Breast epithelium (tissue), 4 donors: ENCODE measurements at places on chromosomes 4 and X.
A peak's percentile ranks its signal among the peaks of the same experiment; 100 is the strongest.

DNA sequence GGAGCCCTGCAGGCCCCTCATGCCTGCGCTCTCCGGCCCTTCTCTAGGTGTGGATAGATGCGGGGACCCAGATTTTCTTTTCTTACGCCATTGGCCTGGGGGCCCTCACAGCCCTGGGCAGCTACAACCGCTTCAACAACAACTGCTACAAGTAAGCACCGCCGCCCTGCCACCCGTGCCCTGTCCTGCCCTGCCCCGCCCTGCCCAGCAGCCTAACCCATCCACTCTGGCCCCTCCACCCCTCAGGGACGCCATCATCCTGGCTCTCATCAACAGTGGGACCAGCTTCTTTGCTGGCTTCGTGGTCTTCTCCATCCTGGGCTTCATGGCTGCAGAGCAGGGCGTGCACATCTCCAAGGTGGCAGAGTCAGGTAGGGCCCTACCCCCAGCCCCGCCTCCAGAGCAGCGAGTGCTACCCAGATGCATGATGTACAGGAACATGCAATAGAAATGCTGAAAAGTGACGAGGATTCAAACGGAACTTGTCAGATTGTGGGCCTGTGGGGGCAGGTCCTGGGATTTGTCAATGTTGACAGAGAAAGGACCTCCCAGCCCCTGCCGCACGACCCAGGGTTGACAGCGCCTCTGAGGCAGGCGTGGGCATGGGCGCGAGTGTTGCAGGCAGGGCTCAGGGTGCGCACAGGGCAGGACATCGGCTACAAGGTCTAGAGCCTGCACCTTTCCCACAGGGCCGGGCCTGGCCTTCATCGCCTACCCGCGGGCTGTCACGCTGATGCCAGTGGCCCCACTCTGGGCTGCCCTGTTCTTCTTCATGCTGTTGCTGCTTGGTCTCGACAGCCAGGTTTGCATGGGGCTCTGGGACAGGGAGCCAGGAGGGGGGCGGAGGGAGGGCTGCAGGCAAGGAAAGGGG, 5.7 kb downstream of the SLC6A8 start:
- H3K4me1 ChIP-seq = no peaks in the 10 kb centered on the region
- no peak overlapping the region for H3K27ac ChIP-seq
- H3K4me3 ChIP-seq = no peak overlapping the region
- H3K27me3 ChIP-seq = peaks cover 18% of the 10 kb centered on the region
- H3K36me3 ChIP-seq = no peaks in the 10 kb centered on the region
- no peak for DNase-seq

DNA sequence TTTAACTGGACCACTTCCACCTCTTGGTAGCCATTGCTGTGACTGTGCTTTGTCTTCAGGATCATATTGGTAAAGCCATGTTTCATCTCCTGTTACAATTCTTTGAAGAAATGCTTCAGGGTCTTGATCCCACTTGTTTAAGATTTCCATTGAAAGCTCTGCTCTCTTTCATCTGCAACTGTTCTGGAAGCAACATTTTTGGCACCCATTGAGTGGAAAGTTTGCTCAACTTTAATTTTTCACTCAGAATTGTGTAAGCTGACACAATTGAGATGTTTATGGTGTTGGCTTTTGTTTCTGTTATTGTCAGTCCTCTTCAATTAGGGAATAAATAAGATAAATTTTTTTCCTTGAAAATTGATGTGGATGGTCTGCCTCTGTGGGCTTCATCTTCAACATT, 237.4 kb downstream of the MAPK10 start:
- no peak overlapping the region for H3K4me3 ChIP-seq
- DNase-seq = no peak
- no peak overlapping the region for H3K27ac ChIP-seq
- H3K27me3 ChIP-seq = no peaks in the 10 kb centered on the region
- no peaks in the 10 kb centered on the region for H3K4me1 ChIP-seq
- no peaks in the 10 kb centered on the region for H3K36me3 ChIP-seq

- peaks cover 4% of the 10 kb centered on the region for H3K36me3 ChIP-seq
- no peak overlapping the region for H3K4me3 ChIP-seq
- DNase-seq = no peak
- no peaks in the 10 kb centered on the region for H3K4me1 ChIP-seq
- no peaks in the 10 kb centered on the region for H3K27me3 ChIP-seq
Measured at GRCh38 chr4:174314770-174315169, 31.1 kb downstream of the CEP44 start.

DNA sequence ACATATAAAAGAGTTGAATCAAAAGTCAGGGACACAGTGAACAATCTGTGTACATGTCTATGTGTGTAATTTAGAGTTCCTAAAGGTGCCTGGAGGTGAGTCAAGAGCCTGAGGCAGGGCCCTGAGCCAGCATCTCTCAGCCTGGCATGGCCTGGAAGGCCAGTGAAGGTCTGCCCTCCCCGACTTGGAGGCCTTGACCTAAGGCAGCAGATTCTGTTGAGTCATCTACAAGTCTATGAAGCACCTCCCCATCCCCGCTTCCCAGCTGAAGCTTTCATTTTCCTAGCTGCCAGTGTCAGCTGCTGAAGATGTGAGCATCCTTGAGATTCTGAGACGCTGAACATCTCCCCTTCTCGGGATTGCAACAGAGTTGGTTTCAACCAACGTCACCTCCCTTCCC, 583.9 kb downstream of the BCOR start:
- H3K27ac ChIP-seq = no peak overlapping the region
- no peaks in the 10 kb centered on the region for H3K36me3 ChIP-seq
- no peaks in the 10 kb centered on the region for H3K27me3 ChIP-seq
- H3K4me3 ChIP-seq = no peak overlapping the region
- DNase-seq = no peak

GRCh38 chr4:186105647-186106321, 1.3 kb downstream of the FAM149A start:
- H3K27ac ChIP-seq = peak overlapping the region; percentile 21
- H3K36me3 ChIP-seq = no peaks in the 10 kb centered on the region
- H3K4me3 ChIP-seq = peak overlapping the region; percentile 57
- peaks cover 5% of the 10 kb centered on the region for H3K27me3 ChIP-seq

GRCh38 chrX:20056704-20057103, 60.0 kb downstream of the MAP7D2 start:
- H3K27ac ChIP-seq = no peak overlapping the region
- no peaks in the 10 kb centered on the region for H3K27me3 ChIP-seq
- H3K4me1 ChIP-seq = no peaks in the 10 kb centered on the region

- no peak overlapping the region for H3K27ac ChIP-seq
- no peaks in the 10 kb centered on the region for H3K36me3 ChIP-seq
- no peaks in the 10 kb centered on the region for H3K27me3 ChIP-seq
- H3K4me3 ChIP-seq = no peak overlapping the region
- no peaks in the 10 kb centered on the region for H3K4me1 ChIP-seq
Measured at GRCh38 chr4:33072298-33073089, 2352.3 kb downstream of the PCDH7 start.

DNA sequence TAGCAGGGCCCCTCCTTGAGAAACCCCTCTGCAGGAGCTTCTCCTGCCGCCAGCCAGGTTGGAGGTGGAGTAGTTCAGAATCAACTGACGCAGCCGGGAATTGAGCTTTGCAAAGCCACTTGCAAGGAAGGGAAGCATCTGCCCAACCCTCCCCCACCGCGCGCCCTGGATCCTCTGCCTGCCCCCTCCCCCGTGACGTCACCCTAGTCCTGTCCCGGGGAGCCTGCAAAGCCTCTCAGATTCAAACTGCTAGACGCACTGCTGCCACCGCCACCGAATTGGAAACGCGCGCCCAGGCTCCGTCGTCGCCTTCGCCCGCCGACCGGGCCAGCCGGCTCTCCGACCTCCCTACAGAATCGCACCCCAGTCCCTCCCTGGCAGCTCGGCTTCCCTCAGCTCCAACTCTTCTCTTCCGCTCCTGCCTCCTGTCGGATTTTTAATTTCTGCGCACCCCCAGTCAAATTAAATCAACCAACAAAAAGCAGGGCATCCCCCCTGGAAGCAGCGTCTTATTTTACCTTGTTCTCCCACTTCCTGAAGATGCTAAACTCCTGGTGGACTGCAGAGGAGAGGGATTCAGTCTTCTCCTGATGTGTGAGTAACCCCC, 3.8 kb downstream of the SLITRK2 start:
- H3K27ac ChIP-seq = no peak overlapping the region
- H3K27me3 ChIP-seq = peaks cover 75% of the 10 kb centered on the region
- H3K4me3 ChIP-seq = no peak overlapping the region
- no peaks in the 10 kb centered on the region for H3K36me3 ChIP-seq

GRCh38 chr4:176875446-176875930, 82.8 kb upstream of the VEGFC start:
- no peak for DNase-seq
- H3K27ac ChIP-seq = no peak overlapping the region
- no peaks in the 10 kb centered on the region for H3K27me3 ChIP-seq
- H3K36me3 ChIP-seq = no peaks in the 10 kb centered on the region

DNA sequence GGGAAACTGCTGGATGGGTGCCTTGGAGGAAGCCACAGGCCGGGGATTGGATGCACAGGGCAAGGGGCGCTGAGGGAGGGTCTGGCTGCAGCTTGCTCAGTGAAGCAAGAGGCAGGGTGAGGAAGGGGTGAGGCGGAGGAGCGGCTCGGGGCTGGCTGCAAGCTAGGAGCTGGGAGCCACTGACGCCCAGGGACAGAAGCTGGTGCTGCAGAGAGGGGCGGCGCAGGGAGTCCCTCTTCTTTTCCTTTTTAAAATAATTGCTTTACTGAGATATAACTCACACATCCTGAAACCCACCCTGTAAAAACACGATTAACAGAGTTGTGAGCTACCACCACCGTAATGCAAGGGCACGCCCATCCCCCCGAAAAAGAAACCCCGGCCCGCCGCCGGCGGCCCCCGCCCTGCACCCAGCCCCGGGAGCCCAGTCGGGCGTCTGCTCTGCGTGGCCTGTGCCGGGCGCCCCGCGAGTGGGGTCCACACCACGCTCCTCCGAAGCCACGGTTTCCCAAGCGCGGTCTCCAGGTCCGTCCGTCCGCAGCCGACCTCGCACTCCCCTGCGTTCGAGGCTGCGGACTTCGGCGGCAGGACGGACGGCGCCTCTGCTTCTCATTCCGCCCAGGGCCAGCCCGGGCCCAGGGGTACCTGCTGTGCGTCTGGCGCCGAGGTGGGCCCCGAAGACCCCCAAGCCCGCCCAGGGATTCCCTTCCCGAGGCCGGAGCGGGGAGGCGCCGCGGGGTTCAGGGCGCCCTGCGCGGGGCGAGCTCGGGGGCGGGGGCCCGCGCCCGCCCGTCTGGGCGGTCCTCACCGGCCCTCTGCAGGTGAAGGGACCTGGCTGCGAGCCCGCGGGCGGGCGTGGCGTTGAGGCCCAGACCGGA, 866 bp upstream of the UVSSA start:
- peaks cover 3% of the 10 kb centered on the region for H3K4me1 ChIP-seq
- no peaks in the 10 kb centered on the region for H3K27me3 ChIP-seq
- H3K4me3 ChIP-seq = peak overlapping the region; percentile 93
- H3K36me3 ChIP-seq = no peaks in the 10 kb centered on the region
- DNase-seq = peak; percentile 68

GRCh38 chr4:90240333-90240732, 113.1 kb downstream of the CCSER1 start:
- no peak overlapping the region for H3K27ac ChIP-seq
- no peak for DNase-seq
- no peaks in the 10 kb centered on the region for H3K36me3 ChIP-seq
- no peaks in the 10 kb centered on the region for H3K4me1 ChIP-seq

DNA sequence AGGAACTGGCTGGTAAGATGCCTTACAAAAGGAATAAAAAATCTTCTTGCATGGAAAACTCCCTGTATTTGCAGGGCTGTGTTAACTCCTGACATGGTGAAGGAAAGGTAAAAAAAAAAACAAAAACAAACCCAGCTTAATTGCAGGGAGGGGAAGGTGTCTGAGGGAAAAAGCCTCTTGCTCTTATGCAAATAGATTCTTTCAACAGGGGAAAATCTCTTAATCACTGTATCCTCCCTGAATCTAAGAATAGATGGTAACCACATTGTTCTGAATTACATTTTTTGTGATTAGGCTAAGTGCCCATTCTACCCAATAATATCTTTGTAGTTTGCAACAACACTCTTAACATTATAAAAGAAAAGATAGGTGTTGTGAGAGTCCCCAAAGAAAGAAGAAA, 172.6 kb downstream of the RBM46 start:
- no peaks in the 10 kb centered on the region for H3K27me3 ChIP-seq
- no peak for DNase-seq
- no peaks in the 10 kb centered on the region for H3K4me1 ChIP-seq
- H3K36me3 ChIP-seq = no peaks in the 10 kb centered on the region

- no peak overlapping the region for H3K4me3 ChIP-seq
- H3K27ac ChIP-seq = peak overlapping the region; percentile 79
- H3K27me3 ChIP-seq = no peaks in the 10 kb centered on the region
- H3K4me1 ChIP-seq = no peaks in the 10 kb centered on the region
Measured at GRCh38 chr4:107997794-107998193, 8.1 kb downstream of the HADH start.

- no peak for DNase-seq
- H3K36me3 ChIP-seq = no peaks in the 10 kb centered on the region
- H3K27me3 ChIP-seq = no peaks in the 10 kb centered on the region
- H3K4me1 ChIP-seq = no peaks in the 10 kb centered on the region
Measured at GRCh38 chr4:41358647-41359421, 102.1 kb downstream of the UCHL1 start.

DNA sequence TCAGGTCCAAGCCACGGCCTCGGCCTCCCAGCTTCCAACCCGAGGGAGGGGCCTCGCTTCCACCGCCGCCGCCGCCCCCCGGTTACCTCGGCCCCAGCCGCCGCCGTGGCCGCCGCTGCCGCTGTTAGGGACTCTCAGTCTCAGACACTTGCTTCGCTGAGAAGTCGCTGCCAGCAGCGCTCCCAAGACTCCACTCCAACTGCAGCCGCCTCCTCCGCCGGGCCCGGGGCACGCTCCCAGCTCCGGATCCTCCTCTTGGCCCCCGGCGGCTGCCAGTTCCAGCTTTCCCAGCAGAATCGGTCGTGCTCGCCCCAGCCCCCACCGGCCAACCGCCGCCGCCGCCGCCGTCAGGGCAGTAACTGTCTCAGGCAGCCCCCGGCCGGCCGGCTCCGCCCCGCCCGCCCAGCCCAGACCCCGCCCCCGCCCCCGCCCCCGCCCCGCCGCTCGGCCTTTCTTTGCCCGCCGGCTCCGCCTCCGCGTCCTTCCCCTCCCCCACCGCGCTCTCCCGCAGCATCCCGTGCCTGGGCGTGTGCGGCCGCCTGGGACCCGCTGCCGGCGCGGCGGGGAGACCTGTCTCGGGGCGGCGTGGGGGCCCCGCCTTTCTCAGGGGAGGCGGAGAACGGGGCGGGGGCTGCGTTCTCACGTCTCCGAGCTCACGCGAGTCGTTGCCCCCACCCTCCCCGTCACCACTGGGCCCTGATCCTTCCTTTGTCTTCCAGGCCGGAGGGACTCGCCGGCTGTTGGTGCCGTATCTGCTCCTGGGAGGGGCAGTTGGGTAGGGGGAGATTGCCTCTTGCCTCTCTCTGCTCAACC, at the start of gene ANKRD50:
Gene ANKRD50, minus strand, starts transcription at position 361 of the 813 bp plus-strand sequence. CDS start 2,221 bp downstream, outside the sequence.
- no peaks in the 10 kb centered on the region for H3K36me3 ChIP-seq
- peak within 1 kb of the TSS; percentile 87 for H3K4me3 ChIP-seq
- peak within 1 kb of the TSS; percentile 99 for H3K27ac ChIP-seq
- DNase-seq = peak; percentile 89
- no peaks in the 10 kb centered on the region for H3K27me3 ChIP-seq
- peaks cover 7% of the 10 kb centered on the region for H3K4me1 ChIP-seq

GRCh38 chr4:37976991-37977470, 16.8 kb downstream of the PTTG2 start:
- DNase-seq = peak; percentile 54
- peak overlapping the region; percentile 79 for H3K4me3 ChIP-seq
- no peaks in the 10 kb centered on the region for H3K27me3 ChIP-seq
- peak overlapping the region; percentile 84 for H3K27ac ChIP-seq

GRCh38 chrX:107451731-107452130, 2.3 kb downstream of the FRMPD3 start:
- no peaks in the 10 kb centered on the region for H3K4me1 ChIP-seq
- DNase-seq = no peak
- no peak overlapping the region for H3K4me3 ChIP-seq
- no peaks in the 10 kb centered on the region for H3K36me3 ChIP-seq
- no peak overlapping the region for H3K27ac ChIP-seq

- no peaks in the 10 kb centered on the region for H3K27me3 ChIP-seq
- H3K27ac ChIP-seq = no peak overlapping the region
Measured at GRCh38 chr4:179867300-179867878, 2375.8 kb upstream of the TENM3 start.
